Activated gamma-delta T cell (primary cell): ENCODE measurements at places on chromosomes 2 and 18.

DNA sequence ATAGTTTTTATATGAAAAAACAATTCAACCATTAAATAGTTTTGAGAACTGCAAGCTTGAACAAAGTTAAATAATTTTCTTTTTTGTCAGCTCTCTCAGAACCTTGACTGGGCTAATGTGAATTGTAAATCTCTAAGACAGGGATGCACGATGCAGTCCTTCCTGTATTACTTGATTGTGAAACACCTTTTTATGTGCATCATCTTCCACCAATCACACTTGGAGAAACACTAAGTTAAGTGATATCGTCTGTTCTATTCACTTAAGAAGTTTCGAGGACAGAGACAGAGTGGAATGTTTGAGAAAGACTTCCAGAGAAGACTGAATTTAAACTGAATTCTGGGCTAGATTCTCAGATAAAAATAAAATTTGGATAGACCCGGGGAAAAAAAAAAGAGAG, 238.2 kb downstream of the MREG start:
- no peak for DNase-seq

DNA sequence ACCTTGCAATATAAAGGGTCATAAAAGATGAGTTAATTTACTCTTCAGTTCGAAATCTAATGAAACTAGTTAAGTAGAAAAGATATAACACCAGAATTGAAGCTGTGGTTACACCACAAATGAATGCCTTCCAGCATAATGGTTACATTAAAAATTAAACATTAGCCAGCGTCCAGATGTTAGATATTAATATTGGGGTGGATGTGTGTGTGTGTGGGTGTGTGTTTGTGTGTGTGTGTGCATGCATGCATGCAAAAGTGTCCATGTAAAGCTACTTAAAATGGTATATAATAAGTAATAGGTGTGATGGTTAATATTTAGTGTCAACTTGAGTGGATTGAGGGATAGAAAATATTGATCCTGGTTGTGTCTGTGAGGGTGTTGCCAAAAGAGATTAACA, 170.4 kb upstream of the FN1 start:
- no peak for DNase-seq

GRCh38 chr2:11955314-11955713, 208.9 kb downstream of the LPIN1 start:
- no peak for DNase-seq

GRCh38 chr2:47265158-47265557, 110.0 kb upstream of the STPG4 start:
- no peak for DNase-seq

DNA sequence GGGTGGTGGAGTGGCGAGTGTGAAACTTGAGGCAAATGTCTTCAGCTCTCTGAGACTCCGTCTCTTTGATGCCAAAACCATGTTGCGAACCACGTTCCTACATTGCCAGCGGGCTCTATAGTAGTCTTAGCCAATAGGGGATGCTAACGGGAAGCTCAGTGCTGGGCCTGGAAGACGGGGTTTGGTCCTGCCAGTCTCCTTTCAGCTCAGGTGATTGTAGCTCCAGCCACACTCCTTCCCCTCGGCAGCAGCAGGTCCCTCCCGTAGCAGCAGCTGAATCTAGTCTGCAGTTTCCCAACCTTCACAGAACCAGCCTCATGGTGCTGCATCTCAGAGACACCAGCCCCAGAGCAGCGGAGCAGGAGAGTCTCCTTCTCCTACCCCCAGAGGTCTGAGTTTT, 109.7 kb downstream of the TFCP2L1 start:
- DNase-seq, result no peak

- no peak for DNase-seq
These were observed 72.8 kb upstream of the FANCL start for GRCh38 chr2:58313926-58314325.

DNA sequence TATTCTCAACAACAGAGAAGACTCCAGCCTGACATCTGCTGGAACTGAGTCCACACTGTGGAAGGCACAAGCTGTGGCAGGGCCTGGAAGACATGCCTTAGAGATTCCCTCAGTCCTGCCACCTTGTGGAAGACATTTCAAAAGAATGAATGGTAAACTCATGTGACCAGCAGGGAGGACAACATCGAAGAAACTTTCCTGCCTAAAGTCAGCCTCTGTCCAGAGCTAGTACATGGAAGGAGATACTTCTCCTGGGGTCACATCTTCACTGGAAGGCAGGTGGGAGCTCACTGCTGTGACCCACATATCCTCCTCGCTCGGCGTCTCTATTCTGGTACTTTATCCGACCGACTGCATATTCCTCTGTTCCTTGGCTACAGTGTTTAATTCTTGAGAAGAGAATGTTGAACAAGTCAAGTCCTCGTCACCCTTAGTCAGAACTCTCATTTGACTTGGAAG, 59.5 kb downstream of the PUM2 start:
- no peak for DNase-seq

- no peak for DNase-seq
These were observed 52.1 kb downstream of the VIL1 start for GRCh38 chr2:218471036-218471435.

- no peak for DNase-seq
These were observed 81.9 kb upstream of the ZNF397 start for GRCh38 chr18:35158728-35159450.

DNA sequence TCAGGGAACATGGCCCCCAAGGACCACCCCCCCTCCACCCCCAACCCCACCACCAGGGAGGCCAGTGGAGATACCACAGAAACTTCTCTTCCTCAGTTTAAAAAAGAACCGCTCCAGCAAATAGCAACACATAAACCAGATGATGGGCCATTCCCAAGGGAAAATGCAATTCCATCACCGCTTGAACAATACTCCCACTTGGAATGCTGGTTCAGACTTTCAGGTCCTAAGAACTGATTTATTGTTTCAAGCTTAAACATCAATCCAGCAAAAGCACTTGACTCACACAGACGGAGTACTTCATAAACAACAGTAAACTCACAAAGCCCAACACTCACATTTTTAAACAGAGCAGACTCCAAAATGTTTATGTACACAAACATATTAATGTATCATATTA, 6.9 kb downstream of the HDAC4 start:
- no peak for DNase-seq

- DNase-seq, result no peak
These were observed 13.5 kb downstream of the INPP4A start for GRCh38 chr2:98458207-98458606.

- no peak for DNase-seq
These were observed 132.1 kb downstream of the SH3RF3 start for GRCh38 chr2:109260886-109261700.

DNA sequence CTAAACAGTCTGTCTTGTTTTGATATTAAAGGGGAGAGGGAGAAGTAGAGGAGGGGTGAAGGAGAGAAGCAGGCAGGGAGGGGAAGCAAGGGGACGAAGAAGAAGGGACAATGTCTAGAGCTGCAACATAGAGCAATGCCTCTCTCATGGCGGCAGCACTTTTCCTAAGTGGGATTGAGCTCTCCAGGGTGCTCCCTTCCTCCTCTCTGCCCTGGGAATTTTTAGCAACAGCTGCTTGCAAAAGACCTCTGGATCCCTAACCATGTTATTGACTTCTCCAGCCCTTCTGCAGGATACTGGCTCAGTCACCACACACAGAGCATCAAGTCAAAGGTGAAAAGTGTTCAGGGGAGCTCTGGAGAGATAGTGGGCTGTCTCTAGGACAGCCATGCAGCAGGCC, 734.9 kb downstream of the EPHA4 start:
- DNase-seq, result no peak

DNA sequence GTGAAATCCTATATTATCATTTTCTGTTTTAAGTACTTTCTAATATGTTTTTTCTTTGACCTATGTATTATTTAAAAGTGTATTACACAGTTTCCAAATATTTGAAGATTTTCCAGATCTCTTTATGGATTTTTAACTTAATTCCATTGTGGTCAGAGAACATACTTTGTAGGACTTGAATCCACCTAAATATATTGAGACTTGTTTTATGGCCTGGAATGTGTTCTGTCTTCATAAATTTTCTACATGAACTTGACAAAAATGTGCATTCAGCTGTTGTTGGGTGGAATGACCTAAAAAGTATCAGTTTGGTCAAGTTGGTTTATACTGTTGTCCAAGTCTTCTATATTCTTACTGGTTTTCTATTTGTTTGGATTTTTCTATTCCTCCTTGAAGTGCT, 33.8 kb upstream of the TMEM247 start:
- DNase-seq, result no peak

- no peak for DNase-seq
These were observed 1242.4 kb upstream of the ACVR2A start for GRCh38 chr2:146602383-146602782.

DNA sequence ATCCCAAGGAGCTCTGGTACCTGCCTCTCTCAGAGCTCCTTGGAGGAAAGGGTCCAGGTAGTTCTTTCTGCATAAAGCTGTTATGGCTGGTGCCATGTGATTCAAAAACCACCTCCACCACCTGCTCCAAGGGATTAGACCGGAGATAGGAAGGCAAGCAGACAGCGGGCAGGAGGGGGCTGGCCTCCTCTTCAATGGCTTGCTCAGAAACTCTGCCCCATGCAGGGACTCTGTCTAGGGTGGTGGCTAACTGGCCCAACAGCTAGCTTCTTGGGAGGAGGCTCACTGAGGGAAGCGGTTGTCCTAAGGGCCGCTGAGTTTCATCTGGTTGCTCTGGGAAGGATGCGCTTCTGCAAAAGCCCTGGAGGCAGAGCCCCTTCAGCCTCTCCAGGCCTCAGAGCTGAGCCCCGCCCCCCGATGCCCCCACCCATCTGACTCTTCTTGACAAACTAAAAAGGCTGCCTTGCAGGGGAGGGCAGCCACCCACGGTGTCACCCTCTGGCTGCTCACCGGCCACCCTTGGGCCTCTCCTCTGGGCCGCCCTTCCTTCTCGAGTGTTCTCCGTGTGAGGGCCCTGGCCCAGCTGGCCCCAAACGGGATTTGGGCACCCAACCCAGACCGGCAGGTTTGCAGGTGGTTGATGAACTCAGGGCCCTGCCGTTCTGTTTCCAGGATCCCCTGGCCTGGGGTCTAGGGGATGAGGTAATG, 90.2 kb downstream of the MCFD2 start:
- DNase-seq, result no peak

DNA sequence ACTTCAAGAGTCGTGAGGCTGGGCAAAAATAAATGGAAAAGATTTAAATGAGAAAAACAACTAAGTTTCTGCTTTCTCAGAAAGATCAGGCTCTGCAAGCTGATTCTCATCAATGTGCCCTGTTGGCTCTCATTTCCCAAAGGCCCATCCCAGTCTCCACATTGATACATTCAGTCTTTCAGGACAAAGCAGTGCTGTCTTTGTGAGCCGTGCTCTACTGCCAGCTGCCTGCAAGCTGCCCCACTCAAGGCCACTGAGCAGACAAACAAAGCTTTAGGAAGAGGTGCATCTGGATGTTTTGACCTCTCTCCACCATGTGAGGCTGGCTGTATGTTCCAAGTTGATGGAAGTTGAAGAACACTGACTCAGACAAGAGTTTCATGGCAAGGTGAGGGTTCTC, 48.8 kb downstream of the FSHR start:
- DNase-seq, result no peak

GRCh38 chr2:229087267-229087666, 183.8 kb downstream of the PID1 start:
- DNase-seq, result no peak

- no peak for DNase-seq
These were observed 39.6 kb downstream of the MARCO start for GRCh38 chr2:118981632-118982031.

DNA sequence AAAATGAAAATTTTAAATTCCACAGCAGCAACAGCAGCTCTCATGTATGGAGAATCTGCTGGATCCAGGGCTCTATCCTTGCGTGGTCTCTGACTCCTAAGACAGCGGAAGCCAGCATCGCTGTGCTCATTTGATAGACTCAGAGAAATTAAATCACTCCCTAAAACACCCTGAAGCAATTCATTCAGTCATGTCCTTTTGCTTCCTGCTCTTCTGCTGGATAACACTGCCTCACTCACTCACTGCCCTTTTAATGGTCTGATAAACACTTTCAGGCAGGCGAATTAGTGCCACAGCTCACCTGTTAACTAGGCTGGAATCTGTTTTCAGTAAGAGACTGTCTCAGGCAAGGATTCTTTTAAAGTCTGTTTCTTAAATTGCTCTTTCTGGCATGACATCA, 10.0 kb downstream of the WIPF1 start:
- DNase-seq, result no peak

- DNase-seq, result no peak
These were observed 179.8 kb upstream of the EPAS1 start for GRCh38 chr2:46117379-46117778.

- DNase-seq, result no peak
These were observed 666.9 kb downstream of the XIRP2 start for GRCh38 chr2:167555098-167555720.

GRCh38 chr2:116491292-116491691, 1323.2 kb upstream of the DDX18 start:
- no peak for DNase-seq
